ENCODE measurements at places on chromosomes 2 and 18. TPM values are rescaled to one million over a fixed set of nuclear protein-coding genes. Genes with fewer than 3 reads are reported as not detected.

Gene SIGLEC15
- not detected for total RNA-seq

Gene UGT1A6
- not detected for total RNA-seq

Gene PPM1B
- 91.8 TPM for total RNA-seq

Gene SH3RF3
- total RNA-seq = 1.4 TPM

Gene FBLN7
- 19.3 TPM for total RNA-seq

Gene CHRNG
- total RNA-seq = not detected

Gene PJVK
- total RNA-seq = 3.1 TPM

Gene DPP10
- not detected for total RNA-seq

Gene CDH19
- not detected for total RNA-seq

Gene PARD3B
- total RNA-seq = 0.10 TPM

Gene TMEM131
- 34.1 TPM for total RNA-seq

Gene VWA3B
- not detected for total RNA-seq

Gene PLCD4
- 0.12 TPM for total RNA-seq

Gene NMS
- total RNA-seq = not detected

Gene RGPD8
- 48.1 TPM for total RNA-seq

Gene DYSF
- total RNA-seq = 0.10 TPM

Gene FRZB
- total RNA-seq = not detected

Gene DSC3
- total RNA-seq = not detected

Gene C2orf80
- total RNA-seq = not detected

Gene CYP27C1
- total RNA-seq = not detected

Gene NPHP1
- total RNA-seq = not detected

Gene MARCHF4
- total RNA-seq = not detected

Gene SP9
- total RNA-seq = not detected

Gene GAL3ST2
- 1.1 TPM for total RNA-seq

Gene SLC30A3
- 0.10 TPM for total RNA-seq

Gene ADD2
- 0.67 TPM for total RNA-seq

Gene UBE2F
- total RNA-seq = 44.3 TPM

Gene CAVIN2
- 16.5 TPM for total RNA-seq

Gene KCNG2
- not detected for total RNA-seq

Gene ARL4C
- total RNA-seq = 407 TPM

Gene GALR1
- not detected for total RNA-seq

Gene CHST9
- not detected for total RNA-seq

All from CD4-positive, CD25-positive, alpha-beta regulatory T cell (primary cell).